Pericardium fibroblast (primary cell): ENCODE measurements at places on chromosomes 7 and 10. TPM values are rescaled to one million over a fixed set of nuclear protein-coding genes. Genes with fewer than 3 reads are reported as not detected.

The RGR gene
- total RNA-seq, result not detected in 2 replicates

The CRPPA gene
- total RNA-seq, result 0.93 and 0.94 TPM in 2 replicates

The FGFBP3 gene
- 0.12 and 0.26 TPM in 2 replicates for total RNA-seq

The CCDC201 gene
- not detected in 2 replicates for total RNA-seq

The FAM131B gene
- 0.35 and 2.9 TPM in 2 replicates for total RNA-seq
